ENCODE measurements at places on chromosomes 11 and 22. TPM values are rescaled to one million over a fixed set of nuclear protein-coding genes. Genes with fewer than 3 reads are reported as not detected.

The RIBC2 gene
- total RNA-seq: 0.19 TPM

The TSSC4 gene
- 35.5 TPM for total RNA-seq

The NAT10 gene
- total RNA-seq: 35.9 TPM

The LSP1 gene
- 23.7 TPM for total RNA-seq

The CCDC73 gene
- total RNA-seq: not detected

- no peak for DNase-seq
Measured at GRCh38 chr11:73379189-73379880, 3.1 kb downstream of the RELT start.

DNA sequence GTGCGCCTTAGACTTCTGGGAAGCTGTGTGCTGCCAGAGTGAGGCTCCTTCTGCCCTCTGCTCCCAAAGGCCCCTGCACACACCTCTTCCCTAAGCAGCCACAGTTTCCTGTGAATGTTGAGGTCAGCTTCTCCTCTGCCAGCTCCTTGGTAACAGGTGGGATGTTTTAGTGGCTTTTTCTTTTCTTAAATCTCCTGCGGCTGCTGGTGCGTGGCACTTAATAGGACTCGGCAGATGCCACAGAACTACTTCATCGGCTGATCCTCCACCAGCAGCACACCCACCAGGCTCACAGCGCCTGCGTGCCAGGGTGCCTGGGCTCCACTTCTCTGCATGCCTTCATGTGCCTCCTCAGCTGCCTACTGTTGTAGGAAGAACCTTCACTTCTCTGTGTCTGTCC is 87.8 kb downstream of the RCN1 start:
- no peak for DNase-seq

- no peak for DNase-seq
Measured at GRCh38 chr11:64034411-64034811, 1.3 kb upstream of the FLRT1 start.

GRCh38 chr11:93623920-93624319 is 37.6 kb upstream of the CEP295 start:
- no peak for DNase-seq

DNA sequence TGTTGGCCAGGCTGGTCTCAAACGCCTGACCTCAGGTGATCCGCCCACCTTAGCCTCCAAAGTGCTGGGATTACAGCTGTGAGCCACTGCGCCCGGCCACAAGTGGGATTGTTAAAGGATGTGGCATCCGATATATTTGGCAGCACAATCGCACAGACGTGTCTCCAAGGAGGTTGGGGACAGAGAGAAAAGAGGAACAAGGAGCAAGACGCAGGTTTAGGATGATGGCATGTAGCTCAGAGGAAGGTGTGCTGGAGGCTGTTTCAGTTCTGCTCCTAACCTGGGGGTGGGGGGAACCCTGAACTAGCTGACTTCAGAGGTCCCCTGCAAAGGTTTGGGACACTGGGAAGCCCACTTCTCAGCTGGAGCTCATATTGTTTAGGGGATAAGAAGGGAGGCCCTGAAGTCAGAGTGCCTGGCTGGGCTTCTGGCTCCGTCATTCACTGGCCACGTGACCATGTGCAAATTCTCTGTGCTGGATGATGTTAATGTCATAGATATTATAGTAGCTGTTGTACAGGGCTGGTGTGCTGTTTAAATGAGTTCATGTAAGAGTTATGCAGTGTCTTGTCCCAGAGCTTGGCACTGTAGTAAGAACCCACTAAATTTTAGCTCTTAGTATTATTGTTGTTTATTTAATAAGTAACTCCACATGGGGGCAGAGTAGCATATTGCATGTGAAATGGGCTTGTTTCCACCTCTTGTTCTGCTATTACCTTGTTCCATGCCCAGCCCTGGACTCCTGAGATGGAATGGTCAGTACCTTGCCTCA is 129.7 kb downstream of the ST3GAL4 start:
- DNase-seq: no peak

DNA sequence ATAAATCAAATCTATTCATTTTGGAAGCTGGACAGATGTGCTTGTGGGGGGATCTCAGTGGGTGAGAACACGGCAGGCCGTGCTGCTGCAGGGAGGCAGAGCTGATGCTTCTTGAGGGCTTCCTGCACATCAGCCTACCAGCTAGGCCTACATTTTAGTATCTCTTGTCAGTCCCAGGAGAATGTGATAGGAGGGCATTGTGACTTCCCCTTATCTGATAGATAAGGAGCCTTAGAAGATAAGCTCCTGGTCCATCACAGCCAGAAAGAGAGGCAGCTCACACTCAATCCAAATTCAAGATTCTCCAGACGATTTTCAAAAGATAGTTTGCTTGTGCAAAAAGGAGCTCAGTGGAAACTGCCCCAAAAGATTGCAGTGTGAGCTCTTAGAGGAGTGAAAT is 89.0 kb downstream of the SHANK2 start:
- no peak for DNase-seq

GRCh38 chr11:94876645-94877442 is 96.5 kb downstream of the CWC15 start:
- no peak for DNase-seq

- DNase-seq: no peak
Measured at GRCh38 chr11:91170711-91171110, 947.9 kb upstream of the CHORDC1 start.
